ENCODE measurements at places on chromosomes 6 and 20. TPM values are rescaled to one million over a fixed set of nuclear protein-coding genes. Genes with fewer than 3 reads are reported as not detected.

- no peak for DNase-seq
These were observed 220.0 kb downstream of the CLIC5 start for GRCh38 chr6:45795678-45796077.

DNA sequence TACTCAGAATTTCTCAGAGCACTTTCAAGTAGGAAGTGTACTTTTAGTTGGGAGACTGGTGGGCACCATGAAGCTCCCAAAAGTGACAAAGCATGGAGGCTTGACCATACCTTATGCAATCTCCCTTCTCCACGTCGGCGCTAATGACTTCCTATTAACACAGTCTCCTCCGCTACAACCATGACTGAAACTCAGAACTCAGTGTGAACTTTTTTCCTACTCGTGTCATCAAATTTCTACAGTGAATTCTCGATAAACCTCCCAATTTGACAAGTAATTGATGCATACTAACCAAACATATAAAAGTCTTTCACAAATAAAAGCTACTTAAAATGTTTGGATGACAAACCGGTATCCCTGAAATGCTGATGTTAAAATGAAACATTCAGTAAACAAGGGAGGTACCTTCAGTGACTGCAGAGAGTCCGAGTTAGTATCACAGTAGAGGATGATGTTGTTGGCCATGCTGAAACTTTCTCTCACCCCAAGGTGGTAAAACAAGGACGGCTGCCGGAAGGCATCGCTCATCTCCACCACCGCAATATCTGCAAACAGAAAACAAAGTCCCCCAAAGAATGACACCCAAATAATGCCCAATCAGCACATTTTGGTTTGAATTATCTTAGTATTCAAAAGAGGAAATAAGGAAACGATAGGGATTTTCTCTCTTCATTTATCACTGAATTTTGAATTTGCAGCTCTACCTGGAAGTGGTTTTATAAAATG is 72.1 kb downstream of the MAP3K5 start:
- no peak for DNase-seq

- DNase-seq, result no peak
These were observed 3.2 kb upstream of the MCCD1 start for GRCh38 chr6:31525553-31525931.

GRCh38 chr20:39849171-39849570 is 839.9 kb downstream of the MAFB start:
- no peak for DNase-seq

DNA sequence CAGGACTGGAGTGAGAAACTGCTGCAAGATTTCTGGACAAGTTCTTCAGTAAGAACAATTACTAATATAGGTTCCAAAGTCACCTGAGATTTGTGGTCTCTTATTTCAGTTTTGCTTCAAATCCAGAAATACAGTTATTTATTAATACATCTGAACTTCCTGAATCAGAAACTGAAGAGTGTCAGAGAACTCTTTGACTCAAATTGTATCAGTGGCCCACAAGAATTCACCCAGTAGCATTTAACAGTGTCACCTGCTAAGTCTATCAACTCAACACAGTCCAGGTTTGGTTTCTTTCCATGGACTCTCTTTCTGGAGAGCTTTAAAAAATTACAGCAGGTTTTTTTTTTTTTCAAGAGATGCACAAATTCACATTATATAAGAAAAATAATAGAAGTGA is 18.8 kb upstream of the NHSL1 start:
- no peak for DNase-seq

GRCh38 chr20:11894062-11894461 is 23.6 kb upstream of the BTBD3 start:
- no peak for DNase-seq

GRCh38 chr6:7787137-7787608 is 61.3 kb downstream of the BMP6 start:
- no peak for DNase-seq

DNA sequence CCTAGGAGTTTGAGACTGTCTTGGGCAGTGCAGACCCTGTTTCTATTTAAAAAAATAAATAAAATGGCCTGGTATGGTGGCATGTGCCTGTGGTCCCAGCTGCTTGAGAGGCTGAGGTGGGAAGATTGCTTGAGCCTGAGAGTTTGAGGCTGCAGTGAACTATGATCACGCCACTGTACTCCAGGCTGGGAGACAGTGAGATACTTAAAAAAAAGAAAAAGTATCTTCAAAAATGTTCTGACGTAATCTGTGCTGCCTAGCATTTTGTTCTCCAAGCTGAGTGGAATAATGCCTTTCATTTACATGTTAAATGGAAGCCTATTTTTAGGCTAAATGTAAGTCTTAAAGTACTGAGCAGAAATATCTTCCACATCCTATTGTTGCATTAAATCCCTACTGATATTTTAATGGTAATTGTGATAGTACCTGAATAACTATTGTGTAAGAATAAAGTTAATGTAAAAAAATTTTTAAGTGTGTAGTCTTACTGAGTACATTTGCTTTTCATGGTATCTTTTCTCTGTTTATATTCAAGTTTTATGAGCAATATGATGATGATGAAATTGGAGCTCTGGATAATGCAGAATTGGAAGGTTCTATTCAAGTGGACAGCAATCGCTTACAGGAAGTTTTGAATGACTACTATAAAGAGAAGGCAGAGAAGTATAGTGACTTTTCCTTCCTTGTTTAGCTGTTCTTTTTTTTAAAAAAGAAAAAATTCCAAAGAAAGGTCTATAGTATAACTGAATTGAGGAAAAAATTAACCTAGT is 4.2 kb upstream of the ZC2HC1B start:
- DNase-seq, result no peak

DNA sequence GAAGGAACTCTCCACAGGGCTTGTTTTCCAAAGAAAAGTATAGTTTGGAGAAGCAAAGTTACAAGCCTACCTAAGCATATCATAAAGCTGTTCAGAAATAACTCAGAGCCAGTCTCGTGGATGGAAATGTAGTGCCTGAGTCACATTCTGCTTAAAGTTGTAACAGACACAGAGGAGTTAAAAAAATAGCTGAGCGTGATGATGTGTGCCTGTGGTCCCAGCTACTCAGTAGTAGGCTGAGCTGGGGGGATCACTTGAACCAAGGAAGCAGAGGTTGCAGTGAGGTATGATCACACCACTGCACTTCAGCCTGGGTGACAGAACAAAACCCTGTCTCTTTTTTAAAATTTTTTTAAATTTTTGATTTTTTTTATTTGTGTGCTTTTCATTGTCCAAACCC is 6.6 kb downstream of the ALDH5A1 start:
- no peak for DNase-seq

DNA sequence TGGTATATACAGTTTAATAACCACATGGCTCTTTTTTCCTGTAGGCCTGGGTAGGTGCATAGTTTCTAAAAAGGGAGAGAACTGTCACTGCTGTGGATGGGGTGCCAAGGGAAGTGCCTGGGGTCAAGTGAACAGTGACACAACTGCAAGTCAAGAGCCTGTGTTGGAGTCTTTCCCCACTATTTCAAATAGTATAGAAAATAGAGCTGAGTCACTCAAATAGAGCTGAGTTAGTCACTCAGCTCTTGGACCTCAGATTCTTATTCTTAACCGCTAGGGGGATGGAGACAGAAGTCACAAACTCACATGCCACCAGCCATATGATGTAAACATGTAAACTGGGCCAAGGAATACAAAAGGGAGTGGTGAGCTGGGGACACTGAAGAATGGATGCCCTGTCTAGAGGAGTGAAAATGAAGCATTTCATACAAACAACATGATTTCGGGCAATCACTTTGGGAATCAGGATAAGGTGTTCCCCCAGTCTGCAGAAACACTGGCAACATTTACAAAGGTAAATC is 2.1 kb downstream of the NQO2 start:
- peak; percentile 59 for DNase-seq

- DNase-seq, result no peak
These were observed 108.0 kb upstream of the FOXO3 start for GRCh38 chr6:108452711-108453195.

DNA sequence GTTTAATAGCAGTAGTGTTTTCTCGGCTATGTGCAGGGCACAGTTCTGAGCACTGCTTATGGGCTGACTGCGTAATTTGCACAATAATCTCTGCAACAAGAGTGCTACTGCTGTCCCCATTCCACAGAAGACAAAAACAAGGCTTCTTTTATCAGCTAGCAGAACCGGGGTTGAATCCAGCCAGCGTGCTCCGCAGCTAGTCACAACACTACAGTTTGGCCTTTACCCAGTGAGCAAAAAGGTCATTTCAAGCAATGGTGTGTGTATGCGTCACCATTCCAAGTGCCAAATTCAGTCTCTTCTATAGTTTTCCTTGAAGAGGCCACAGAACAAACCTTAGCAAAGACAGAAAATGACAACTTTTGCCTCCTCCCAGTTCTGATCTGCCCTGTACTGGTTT is 61.1 kb downstream of the LRFN2 start:
- DNase-seq, result peak; percentile 44

DNA sequence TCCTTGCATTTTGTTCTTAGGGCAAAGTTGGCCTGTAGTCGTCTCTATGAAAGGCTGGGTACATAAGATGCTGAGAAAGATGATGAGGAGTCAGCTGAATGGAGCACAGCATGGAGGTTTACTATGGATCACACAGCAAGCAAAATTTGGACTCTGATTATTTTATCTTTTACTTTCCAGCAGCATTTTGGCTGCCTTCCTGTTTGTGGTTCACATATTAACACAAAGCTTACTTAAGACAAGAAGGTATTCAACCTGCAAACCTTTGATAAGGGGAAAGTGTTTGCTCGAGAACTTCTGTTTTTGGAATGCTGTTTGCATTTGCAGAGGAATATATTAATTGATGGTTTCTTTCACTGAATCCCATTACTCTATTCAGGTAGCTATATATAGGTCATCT is 103.1 kb upstream of the ENPP5 start:
- no peak for DNase-seq

DNA sequence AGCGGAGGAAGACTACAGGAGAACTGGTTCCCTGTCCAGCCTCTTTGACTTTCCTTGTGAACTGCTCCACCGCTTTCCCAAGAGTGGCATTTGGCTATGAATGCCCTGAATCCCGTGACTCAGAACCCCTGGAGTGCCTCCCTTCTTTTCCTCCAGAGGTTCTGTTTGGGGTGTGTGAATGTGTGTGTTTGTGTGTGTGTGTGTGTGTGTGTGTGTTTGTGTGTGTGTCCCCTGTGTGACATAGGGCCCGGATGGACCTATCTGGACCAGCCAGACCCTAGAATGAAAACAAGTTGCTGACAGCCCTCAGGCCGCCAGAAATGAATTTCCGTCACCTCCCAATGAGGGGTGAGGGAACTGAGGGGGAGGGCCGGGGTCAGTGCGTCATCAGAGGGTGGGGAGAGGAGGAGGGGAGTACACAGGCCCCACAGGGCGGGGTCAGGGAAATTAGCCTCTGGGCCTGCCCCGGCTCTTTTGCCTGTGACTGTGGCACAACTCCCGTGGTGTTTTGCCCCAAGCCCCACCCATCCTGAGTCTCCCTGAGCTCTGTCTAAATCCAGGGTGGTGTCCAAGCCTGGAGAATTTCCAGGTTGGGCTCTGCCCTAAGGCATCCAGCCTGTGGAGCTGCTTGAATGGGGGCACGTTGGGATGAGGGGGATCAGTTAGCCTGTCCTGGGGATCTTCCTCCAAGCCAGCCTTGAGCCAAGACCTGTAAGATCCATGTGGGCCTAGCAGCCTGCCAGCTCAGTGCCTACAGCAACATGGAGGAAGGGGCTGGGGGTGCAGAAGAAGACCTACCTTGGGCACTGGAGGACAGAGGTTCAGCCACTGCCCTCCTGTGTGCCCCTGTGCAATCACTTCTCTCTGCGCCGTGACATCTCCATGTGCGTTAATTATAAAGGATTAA is 15.2 kb upstream of the MRPS18A start:
- peak; percentile 72 for DNase-seq

- DNase-seq, result no peak
These were observed 12.9 kb upstream of the ID4 start for GRCh38 chr6:19824058-19824807.

DNA sequence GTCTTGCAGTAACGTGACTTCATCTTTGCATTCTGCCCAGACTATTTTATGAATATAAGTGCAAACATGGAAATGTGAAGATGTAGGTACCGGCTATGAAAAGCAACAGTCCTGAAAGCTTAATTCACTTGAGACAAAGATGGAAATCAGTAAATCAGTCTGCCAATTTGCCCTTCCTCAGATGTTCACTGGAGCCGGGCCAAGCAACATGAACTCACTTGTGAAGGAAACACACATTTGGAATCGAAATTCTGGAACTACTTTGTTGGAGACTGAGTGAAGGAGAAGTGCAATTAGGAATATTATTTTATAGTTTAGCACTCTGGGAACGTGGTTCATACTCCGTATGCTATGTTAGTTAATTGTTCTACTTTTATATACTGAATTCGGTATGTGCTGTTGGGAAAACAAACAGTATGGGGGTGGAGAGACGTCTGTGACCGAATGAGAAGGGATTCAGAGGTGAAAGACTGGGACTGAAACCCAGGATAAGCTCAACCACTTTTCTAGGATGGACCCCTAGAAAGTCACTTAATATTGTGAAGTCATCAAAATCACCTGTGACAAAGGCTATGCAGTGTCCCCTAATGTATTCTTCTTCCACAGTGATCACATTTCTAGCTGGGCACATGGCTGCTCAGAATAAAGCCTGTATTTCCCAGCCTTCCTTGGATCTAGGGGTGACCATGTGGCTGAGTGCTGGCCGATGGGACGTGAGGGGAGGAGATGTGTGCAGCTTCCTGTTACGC is 95.5 kb downstream of the PREX1 start:
- DNase-seq, result no peak

DNA sequence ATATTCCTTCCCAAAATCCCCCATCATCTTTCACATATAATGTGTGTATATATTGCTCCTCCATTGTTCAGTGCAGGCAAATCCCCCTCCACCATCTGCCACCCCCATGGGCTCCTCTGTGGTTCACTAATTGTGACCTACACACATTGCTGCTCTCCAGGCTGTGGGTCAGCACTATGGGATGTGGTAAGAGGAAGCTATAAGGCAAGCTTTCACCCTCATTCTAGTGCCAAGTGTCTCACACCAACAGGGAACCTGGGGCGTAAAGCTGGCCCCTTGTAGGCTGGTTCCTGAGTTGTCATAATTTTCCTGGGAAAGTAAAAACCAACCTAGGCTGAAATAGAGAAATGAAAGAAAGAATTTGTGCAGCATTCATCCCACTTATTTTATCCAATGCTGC is 16.8 kb downstream of the FKBP1A start:
- no peak for DNase-seq

GRCh38 chr6:32108094-32108627 is 977 bp downstream of the TNXB start:
- no peak for DNase-seq

GRCh38 chr6:104633125-104633524 is 226.6 kb downstream of the HACE1 start:
- no peak for DNase-seq

SCRT2 gene
- not detected for total RNA-seq

MYMX gene
- total RNA-seq, result not detected
